Astrocyte of the hippocampus (primary cell): ENCODE measurements at places on chromosomes 12 and 14.
A peak's percentile ranks its signal among the peaks of the same experiment; 100 is the strongest.

DNA sequence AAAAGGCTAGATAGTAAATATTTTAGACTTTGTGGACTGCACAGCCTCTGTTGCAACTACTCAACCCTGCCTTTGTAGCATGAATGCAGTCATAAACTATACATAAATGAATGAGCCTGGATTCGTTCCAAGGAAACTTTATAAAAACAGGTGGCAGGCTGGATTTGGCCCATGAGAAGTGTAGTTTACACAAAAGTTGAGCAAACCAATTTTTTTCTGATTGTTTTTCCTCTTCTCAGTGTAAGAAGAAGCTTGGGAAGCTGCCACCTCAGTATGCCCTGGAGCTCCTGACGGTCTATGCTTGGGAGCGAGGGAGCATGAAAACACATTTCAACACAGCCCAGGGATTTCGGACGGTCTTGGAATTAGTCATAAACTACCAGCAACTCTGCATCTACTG, 9.5 kb downstream of the OAS1 start:
- DNase-seq: no peak

DNA sequence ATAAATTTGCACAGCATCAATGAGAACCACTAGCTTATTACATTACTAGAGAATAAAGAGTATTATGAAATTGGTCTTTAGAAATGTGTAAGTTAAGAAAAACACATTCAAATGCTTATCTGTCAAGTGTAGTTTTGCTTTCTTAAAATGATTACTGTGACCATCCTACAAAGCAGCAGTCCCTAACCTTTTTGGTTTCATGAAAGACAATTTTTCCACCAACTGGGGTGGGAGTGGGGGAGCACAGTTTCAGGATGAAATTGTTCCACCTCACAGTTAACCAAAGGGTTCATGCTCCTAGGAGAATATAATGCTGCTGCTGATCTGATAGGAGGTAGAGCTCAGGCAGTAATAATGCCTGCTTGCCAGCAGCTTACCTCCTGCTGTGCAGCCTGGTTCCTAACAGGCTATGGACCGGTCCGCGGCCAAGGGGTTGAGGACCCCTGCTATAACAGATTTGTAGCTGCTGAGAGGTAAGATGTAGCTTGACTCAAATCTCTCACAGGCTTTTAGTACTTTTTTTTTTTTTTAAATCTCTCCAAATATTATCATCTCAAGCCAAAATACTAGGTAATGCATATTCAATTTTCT, 45.4 kb downstream of the PPP4R3A start:
- no peak for DNase-seq

- no peak for DNase-seq
Measured at GRCh38 chr14:98165976-98166375, 1106.0 kb downstream of the BCL11B start.

- no peak for DNase-seq
Measured at GRCh38 chr12:52612431-52613383, 5.7 kb downstream of the KRT73 start.

DNA sequence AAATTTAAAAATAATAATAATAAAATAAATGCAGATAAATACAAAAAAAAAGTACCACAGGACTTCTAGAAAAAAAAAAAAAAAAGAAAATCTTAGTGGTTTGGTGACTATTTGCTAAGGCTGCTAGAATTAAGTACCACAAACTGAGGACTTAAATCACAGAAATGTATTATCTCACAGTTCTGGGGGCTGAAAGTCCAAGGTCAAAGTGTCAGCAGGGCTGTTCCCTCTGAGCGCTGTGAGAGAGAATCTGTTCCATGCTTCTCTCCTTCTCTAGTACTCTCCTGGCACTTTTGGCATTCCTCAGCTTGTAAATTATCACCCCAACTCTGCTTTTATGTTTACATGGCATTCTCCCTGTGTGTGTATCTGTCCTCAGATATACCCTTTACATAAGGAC, 101.2 kb downstream of the IPO8 start:
- no peak for DNase-seq

GRCh38 chr14:50083467-50084337, 32.7 kb downstream of the VCPKMT start:
- peak; percentile 22 for DNase-seq

DNA sequence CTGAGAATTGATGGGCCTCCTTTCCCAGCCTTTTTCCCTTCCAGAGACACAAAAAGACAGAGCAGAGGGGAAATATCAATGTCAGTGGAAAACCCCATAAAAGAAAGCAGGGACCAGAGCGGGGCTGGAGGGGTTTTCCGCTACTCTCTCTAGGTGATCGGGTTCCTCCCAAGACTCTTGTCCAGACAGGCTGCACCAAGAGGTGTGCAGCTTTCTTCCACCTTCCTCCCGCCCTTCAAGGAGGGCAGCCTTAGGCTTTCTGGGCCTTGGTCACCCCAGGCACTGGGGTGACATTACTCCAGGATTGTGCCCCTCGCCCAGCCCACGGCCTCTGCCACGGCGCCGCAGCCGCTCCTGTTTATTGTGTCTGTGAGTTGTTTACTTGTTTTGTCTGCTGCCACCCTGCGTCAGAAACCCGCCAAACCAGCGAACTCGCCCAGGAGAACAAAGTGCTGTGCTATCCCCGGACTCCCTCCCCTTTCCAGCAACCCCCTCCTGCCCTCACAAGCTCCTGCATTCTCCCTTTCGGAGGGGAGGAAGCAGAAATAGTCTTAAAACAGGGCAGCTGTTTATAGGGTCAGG, 6.7 kb upstream of the HOXC6 start:
- DNase-seq: no peak
